Glutamatergic neuron (in vitro differentiated cells): ENCODE measurements at places on chromosomes 2 and 18. TPM values are rescaled to one million over a fixed set of nuclear protein-coding genes. Genes with fewer than 3 reads are reported as not detected.

The BARD1 gene
- total RNA-seq = 33.6 TPM

The TWIST2 gene
- total RNA-seq = not detected

The MAL gene
- total RNA-seq = 9.0 TPM

The TEKT4 gene
- not detected for total RNA-seq

The SNORC gene
- 2.4 TPM for total RNA-seq

The KIAA2012 gene
- total RNA-seq = not detected

The TMEM247 gene
- not detected for total RNA-seq

The MYO5B gene
- 2.7 TPM for total RNA-seq

The TRABD2A gene
- not detected for total RNA-seq

The CNTNAP5 gene
- 22.0 TPM for total RNA-seq

The ARHGAP28 gene
- total RNA-seq = 36.8 TPM

The SERPINB3 gene
- not detected for total RNA-seq

The ABCG5 gene
- not detected for total RNA-seq

The SKOR2 gene
- total RNA-seq = 6.7 TPM

The RPL31 gene
- total RNA-seq = 761 TPM

The METTL21A gene
- 19.3 TPM for total RNA-seq

The CCDC121 gene
- total RNA-seq = 5.3 TPM

The APCDD1 gene
- total RNA-seq = 171 TPM

The ALK gene
- 9.6 TPM for total RNA-seq

The AQP12A gene
- not detected for total RNA-seq

The MATN3 gene
- 0.32 TPM for total RNA-seq

The POU3F3 gene
- total RNA-seq = 0.54 TPM

The CACNB4 gene
- total RNA-seq = 5.1 TPM

The CCNT2 gene
- total RNA-seq = 70.0 TPM

The CD207 gene
- total RNA-seq = 0.51 TPM

The OR6B2 gene
- not detected for total RNA-seq

The PRKD3 gene
- total RNA-seq = 47.9 TPM

The CFC1 gene
- 1.8 TPM for total RNA-seq

The ECEL1 gene
- total RNA-seq = 2.3 TPM

The HS6ST1 gene
- total RNA-seq = 173 TPM

The SULT1C2 gene
- total RNA-seq = not detected

The HOXD12 gene
- not detected for total RNA-seq

The LHCGR gene
- total RNA-seq = not detected

The CD302 gene
- total RNA-seq = not detected

The ESPNL gene
- total RNA-seq = 0.81 TPM

The PDE6D gene
- total RNA-seq = 47.1 TPM

The SIX3 gene
- 0.86 TPM for total RNA-seq
